ENCODE measurements at places on chromosomes 4 and X.

DNA sequence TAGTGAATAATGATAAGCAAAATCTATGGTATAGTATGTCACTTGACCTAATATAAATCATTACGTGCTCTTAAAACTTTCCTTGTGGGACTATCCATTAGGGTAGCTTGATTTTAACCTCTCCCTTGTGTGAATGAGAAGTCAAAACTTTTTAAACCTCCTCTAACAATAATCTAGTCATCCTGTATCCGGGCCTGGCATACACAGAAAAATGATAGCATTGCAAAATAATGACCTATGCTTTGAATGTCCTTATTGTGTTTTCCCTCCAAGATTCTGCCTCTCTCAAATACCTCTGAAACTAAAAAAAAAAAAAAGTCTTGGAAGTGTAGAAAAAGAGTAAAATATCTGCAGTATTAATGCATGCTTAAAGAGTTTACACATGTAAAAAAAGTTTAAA lies 250.0 kb upstream of the NDST3 start:
- DNase-seq = no peak
- no peaks in the 10 kb centered on the region for H3K36me3 ChIP-seq
- no peak overlapping the region for H3K4me3 ChIP-seq
- H3K27ac ChIP-seq = no peak overlapping the region
- H3K4me1 ChIP-seq = no peaks in the 10 kb centered on the region
- H3K27me3 ChIP-seq = no peaks in the 10 kb centered on the region

DNA sequence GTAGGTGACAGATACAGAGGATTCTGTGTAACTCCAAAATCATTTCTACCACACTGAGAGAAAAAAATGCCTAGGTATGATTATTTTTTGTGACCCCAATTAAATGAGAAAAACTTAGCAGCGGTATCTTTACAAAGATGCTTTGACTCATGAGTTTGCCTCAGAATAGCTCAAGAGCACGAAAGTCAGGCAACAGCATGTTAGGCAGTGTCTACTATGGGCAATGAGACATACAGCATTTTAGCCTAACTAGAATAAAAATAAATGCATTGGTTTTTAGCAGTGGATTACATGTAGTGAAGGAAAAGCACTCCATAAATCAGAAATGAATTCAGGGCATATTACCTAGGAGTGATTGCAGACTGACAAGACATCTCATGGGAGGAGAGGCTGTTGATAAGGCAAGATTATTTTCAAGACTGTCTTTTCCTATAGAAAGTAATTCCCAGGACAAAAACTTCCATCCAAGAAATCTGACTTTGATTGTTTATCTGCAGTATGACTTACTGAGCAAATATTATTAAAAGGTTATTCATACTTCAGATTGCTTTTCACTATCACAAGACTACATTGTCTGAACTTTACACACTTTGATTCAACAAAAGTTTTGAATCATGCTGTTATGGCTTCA lies 3.6 kb downstream of the ANXA10 start:
- H3K36me3 ChIP-seq = no peaks in the 10 kb centered on the region
- no peaks in the 10 kb centered on the region for H3K4me1 ChIP-seq
- H3K27me3 ChIP-seq = no peaks in the 10 kb centered on the region
- no peak for DNase-seq
- no peak overlapping the region for H3K4me3 ChIP-seq
- no peak overlapping the region for H3K27ac ChIP-seq

- no peaks in the 10 kb centered on the region for H3K4me1 ChIP-seq
- no peak overlapping the region for H3K27ac ChIP-seq
- DNase-seq = no peak
Measured at GRCh38 chr4:68732653-68733466, 62.4 kb upstream of the UGT2B15 start.

GRCh38 chr4:85498068-85498733 lies 23.3 kb downstream of the ARHGAP24 start:
- H3K4me1 ChIP-seq = peaks cover 7% of the 10 kb centered on the region
- DNase-seq = no peak
- H3K27ac ChIP-seq = no peak overlapping the region
- H3K36me3 ChIP-seq = no peaks in the 10 kb centered on the region
- no peaks in the 10 kb centered on the region for H3K27me3 ChIP-seq

- no peaks in the 10 kb centered on the region for H3K36me3 ChIP-seq
- peaks cover 6% of the 10 kb centered on the region for H3K27me3 ChIP-seq
- no peak overlapping the region for H3K4me3 ChIP-seq
- no peaks in the 10 kb centered on the region for H3K4me1 ChIP-seq
- H3K27ac ChIP-seq = no peak overlapping the region
- DNase-seq = no peak
Measured at GRCh38 chr4:167893531-167893930, 198.8 kb upstream of the ANXA10 start.

DNA sequence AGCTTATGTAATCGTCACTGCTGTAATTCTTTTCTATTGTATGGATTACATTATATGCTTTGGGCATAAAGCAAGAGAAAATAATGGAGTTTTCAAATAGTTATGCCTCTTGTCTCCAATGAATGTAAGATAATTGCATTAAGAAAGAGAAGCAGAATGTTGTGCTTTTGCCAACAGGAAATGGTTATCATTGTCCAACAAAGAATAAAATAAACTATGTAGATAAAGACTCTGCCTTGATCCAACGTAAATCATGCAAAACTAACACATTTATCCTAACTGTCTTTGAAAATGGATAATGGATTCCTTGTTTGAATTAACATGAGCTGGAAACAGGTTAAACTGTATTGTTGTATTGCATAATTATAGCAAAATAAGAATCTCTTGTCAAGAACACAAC lies 1709.0 kb downstream of the PCDH7 start:
- H3K27me3 ChIP-seq = no peaks in the 10 kb centered on the region
- H3K36me3 ChIP-seq = no peaks in the 10 kb centered on the region
- peak; percentile 71 for DNase-seq
- no peak overlapping the region for H3K4me3 ChIP-seq
- H3K27ac ChIP-seq = no peak overlapping the region

DNA sequence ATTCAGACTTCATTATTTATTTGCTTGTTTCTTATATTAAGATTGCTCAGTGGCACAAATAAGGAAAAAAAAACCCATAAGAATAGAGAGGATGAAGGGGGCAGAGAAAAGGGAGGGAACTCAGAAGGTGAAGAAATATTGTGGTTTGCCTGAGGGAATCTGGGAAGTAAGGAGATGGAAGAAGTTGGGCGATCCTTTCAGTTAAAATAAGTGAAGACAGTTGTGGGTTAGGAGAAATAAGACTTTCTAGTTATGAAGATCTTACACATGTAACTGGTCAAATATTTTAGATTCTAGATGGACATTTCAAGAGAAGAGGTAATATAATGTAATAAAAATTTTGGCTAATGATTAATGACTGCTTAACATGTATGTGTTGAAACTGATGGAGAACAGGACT lies 138.7 kb upstream of the LIMCH1 start:
- no peak for DNase-seq
- H3K27me3 ChIP-seq = peaks cover 6% of the 10 kb centered on the region
- H3K4me1 ChIP-seq = no peaks in the 10 kb centered on the region
- H3K4me3 ChIP-seq = no peak overlapping the region
- H3K27ac ChIP-seq = no peak overlapping the region

- no peak overlapping the region for H3K27ac ChIP-seq
- peaks cover 5% of the 10 kb centered on the region for H3K4me1 ChIP-seq
- DNase-seq = peak; percentile 61
- no peaks in the 10 kb centered on the region for H3K27me3 ChIP-seq
- no peak overlapping the region for H3K4me3 ChIP-seq
- H3K36me3 ChIP-seq = peaks cover 8% of the 10 kb centered on the region
Measured at GRCh38 chr4:184688447-184688846, 38.9 kb downstream of the PRIMPOL start.

- H3K4me1 ChIP-seq = peaks cover 2% of the 10 kb centered on the region
- peaks cover 4% of the 10 kb centered on the region for H3K27me3 ChIP-seq
- no peak overlapping the region for H3K4me3 ChIP-seq
- DNase-seq = peak; percentile 19
Measured at GRCh38 chrX:107747596-107748161, 27.9 kb downstream of the TSC22D3 start.

DNA sequence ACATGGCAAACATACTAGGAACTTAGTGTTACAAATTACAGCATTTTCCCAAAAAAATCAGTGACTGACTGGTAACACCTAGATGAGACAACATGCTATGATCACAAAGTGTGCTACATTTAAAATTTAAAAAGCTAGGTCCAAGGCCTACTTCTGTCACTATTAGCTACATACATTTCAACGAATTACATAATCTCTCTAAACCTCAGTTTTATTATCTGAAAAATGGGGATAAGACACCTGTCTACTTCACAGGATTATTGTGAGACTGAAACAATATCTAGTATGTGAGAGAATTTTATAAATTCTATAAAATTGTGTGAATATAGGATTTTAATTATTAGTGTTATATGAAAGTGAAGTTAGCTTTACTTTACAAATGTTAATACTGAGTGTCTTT lies 228.5 kb downstream of the DCLK2 start:
- H3K4me1 ChIP-seq = peaks cover 44% of the 10 kb centered on the region
- H3K27me3 ChIP-seq = no peaks in the 10 kb centered on the region
- H3K4me3 ChIP-seq = no peak overlapping the region
- H3K36me3 ChIP-seq = no peaks in the 10 kb centered on the region

DNA sequence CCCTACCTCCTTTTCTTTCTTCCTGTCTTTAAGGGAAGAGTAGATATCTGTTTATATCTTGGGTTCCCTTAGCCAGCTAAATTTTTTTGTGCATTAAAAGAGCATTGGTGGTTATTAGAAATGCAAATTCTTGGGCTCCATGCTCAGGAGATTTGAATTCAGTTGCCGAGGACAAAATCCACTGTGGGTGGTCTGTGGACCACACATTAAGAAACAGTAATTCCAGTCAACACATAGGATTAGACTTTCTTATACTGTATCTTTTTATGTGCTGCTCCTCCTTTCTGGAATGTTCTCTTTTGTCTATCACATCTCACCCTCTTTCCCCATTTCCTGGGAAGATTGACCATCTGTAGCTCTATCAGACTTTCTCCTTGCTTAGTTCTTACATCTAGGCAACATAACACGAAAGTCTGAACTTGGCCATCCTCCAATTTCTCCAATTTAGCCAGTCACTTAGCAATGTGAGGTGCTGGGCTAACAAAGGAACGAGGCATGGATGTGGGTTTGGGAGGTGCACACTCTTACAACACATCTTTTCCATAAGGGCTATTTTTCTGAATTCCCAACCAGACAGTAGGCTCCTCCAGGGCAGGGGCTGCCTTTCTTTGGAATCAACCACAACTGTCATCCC lies 5.3 kb upstream of the PDLIM3 start:
- no peak overlapping the region for H3K4me3 ChIP-seq
- H3K4me1 ChIP-seq = no peaks in the 10 kb centered on the region
- H3K27me3 ChIP-seq = peaks cover 37% of the 10 kb centered on the region
- DNase-seq = no peak
- H3K36me3 ChIP-seq = no peaks in the 10 kb centered on the region

DNA sequence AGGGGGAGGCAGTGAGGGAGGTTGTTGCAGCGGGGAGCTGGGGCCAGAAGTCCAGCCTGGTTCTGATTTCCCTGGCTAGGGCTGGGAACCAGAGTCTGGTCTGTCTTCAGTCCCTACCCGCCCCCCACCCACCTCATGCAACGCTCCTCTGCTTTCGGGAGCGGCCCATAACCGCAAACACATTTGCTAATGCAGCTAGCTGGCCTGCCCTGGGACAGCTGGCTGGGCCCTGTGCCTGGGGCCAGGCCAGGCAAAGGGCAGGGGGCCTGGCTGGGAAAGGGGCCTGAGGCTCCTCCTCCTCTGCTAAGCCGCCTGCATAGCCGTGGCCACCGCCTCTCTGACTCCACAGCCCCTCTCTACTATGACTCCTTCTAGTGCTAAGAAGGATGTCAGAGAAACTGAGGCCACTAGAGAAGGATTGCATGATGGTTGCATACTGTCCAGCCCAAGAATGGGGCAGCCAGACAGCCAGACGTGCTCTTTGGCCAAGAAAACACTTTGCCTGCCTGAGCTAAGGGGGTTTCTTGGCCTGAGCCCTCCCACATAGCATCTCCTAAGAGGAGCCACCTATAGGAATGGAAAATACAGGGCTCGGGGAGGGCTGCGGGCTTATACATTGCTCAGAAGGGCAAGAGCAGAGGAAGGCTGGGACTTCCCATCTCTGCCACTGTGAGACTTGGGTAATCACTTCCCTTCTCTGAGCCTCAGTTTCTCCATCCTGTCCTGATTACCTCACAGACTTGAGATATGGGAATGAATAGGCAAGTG lies 76.9 kb downstream of the PJA1 start:
- H3K36me3 ChIP-seq = no peaks in the 10 kb centered on the region
- H3K4me1 ChIP-seq = no peaks in the 10 kb centered on the region
- DNase-seq = no peak
- H3K27ac ChIP-seq = no peak overlapping the region
- no peaks in the 10 kb centered on the region for H3K27me3 ChIP-seq
- H3K4me3 ChIP-seq = no peak overlapping the region

DNA sequence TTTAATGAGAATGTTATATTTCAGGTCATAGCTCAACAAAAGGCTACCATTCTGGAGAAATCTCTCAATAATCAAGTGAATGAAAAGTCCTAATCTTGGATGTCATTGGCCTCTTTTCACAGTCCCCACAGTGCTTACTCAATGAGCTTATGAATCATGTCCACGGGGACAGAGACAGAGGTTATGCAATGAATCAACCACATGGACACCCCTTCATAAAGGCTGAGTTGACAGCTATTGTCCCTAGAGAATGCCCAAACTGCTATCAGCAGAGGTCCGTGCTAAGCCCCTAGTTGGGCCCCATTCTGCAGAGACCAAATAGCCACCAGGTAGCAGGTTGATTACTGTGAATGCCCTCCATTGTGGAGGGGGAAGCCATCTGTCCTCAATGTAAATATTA lies 158.1 kb downstream of the LHFPL1 start:
- H3K27ac ChIP-seq = no peak overlapping the region
- H3K4me3 ChIP-seq = no peak overlapping the region
- DNase-seq = no peak
- no peaks in the 10 kb centered on the region for H3K4me1 ChIP-seq

GRCh38 chrX:153802513-153803045 lies 8.1 kb downstream of the SSR4 start:
- H3K4me1 ChIP-seq = no peaks in the 10 kb centered on the region
- H3K27me3 ChIP-seq = no peaks in the 10 kb centered on the region
- H3K27ac ChIP-seq = no peak overlapping the region
- DNase-seq = no peak
- H3K4me3 ChIP-seq = no peak overlapping the region
- H3K36me3 ChIP-seq = peaks cover 5% of the 10 kb centered on the region

- no peak overlapping the region for H3K4me3 ChIP-seq
- no peaks in the 10 kb centered on the region for H3K4me1 ChIP-seq
- peaks cover 8% of the 10 kb centered on the region for H3K27me3 ChIP-seq
- DNase-seq = no peak
- H3K27ac ChIP-seq = no peak overlapping the region
- H3K36me3 ChIP-seq = no peaks in the 10 kb centered on the region
Measured at GRCh38 chrX:108033890-108034289, 11.0 kb upstream of the VSIG1 start.

DNA sequence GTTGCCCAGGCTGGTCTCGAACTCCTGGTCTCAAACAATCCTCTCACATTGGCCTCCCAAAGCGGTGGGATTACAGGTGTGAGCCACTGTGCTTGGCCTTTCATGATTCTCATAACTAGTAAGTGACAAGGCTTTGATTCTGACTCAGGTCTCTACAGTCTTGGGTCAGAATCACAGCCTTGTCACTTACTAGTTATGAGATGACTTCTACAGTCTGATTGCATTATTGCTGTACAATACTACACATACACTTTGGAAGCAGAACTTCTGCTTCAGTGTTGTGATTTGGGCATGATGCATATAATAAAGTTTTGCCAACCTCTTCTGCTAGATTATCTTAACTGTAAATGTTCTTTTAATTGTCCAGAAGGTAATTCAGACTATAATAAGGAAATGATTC lies 123.3 kb downstream of the KDM6A start:
- H3K27ac ChIP-seq = no peak overlapping the region
- H3K4me1 ChIP-seq = no peaks in the 10 kb centered on the region
- no peak overlapping the region for H3K4me3 ChIP-seq
- no peaks in the 10 kb centered on the region for H3K36me3 ChIP-seq
